Stimulated activated CD8-positive, alpha-beta memory T cell treated with anti-CD3 and anti-CD28 coated beads, Interleukin-15, amount 100 ng/mL, for 24 hours (primary cell): ENCODE measurements at places on chromosomes 5 and 9.

DNA sequence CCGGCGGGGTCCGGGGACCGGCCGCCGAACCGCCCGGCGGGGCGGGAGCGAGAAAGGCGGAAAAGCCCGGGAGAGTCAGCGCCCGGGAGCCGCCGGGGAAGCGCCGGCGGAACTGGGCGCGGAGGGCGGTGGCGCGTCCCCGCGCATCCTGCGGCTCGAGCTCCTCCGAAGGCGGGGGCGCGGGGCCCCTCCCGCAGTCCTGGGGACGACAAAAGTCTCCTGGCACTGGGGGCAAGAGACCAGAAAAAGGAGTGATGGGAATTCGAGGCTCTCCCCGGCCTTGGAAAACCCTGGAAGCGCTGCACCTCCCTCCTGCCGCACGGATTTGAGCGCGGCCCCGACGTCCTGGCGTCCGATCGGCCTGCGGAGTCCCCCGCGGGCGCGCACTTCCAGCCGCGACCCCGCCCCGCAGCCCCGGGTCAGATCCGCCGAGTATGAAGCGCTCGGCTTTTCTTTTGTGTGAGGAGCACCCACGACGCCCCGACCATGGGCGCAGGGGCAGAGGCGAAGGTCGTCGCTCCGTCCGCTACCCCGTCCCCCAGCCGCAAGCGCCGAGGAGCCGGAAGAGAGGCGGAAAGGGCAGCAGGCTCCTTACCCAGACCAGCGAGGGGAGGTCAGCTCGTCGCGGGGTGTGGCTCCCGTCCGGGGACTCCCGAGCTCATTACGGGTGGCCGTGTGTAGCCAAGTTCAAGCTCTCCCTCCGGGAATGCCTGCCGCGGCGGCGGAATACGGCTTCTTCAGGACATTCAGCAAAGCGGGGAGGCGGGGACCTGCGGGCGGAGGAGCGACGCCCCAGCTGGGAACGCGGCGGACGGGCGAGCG, at the start of gene EPB41L4A:
TSS of gene EPB41L4A (minus strand) at position 114 of the 822 bp plus-strand sequence. CDS start 238 bp downstream, outside the sequence.
- DNase-seq = no peak

DNA sequence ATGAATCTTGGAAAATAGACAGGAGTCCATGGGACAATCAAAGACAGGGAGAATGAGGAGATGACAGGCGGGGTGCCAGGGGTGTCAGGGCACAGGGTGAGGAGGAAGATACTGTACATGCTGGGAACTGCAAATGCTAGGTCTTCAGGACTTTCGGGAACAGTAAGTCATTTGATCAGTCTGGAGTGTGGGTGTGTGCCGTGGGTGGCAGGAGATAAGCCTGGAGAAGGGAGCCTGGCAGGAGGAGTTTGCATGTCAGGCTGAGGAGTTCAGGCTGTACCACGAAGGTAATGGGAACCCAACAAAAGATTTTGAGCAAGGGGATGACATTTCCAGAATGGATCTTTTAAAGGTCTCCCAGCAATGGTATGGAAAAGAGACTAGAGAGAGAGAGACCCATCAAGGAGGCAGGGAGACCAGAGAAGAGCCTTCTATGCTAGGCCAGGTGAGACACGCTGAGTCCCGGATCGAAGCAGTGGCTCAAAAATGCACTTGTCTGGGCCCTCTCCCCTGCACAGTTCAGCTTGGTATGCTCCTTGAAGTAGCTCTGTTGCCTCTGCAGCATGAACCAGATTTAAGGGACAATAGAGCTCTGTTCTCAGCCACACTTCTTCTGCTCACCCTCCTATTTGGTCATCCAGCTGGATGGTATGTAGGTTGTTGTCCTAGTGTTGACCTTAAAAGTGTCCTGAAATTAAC, 77.0 kb upstream of the FER start:
- DNase-seq = no peak

- DNase-seq = no peak
Observed at GRCh38 chr9:72474676-72475075, 46.7 kb upstream of the TMC1 start.

GRCh38 chr9:106423575-106423974, 439.4 kb upstream of the ZNF462 start:
- no peak for DNase-seq

DNA sequence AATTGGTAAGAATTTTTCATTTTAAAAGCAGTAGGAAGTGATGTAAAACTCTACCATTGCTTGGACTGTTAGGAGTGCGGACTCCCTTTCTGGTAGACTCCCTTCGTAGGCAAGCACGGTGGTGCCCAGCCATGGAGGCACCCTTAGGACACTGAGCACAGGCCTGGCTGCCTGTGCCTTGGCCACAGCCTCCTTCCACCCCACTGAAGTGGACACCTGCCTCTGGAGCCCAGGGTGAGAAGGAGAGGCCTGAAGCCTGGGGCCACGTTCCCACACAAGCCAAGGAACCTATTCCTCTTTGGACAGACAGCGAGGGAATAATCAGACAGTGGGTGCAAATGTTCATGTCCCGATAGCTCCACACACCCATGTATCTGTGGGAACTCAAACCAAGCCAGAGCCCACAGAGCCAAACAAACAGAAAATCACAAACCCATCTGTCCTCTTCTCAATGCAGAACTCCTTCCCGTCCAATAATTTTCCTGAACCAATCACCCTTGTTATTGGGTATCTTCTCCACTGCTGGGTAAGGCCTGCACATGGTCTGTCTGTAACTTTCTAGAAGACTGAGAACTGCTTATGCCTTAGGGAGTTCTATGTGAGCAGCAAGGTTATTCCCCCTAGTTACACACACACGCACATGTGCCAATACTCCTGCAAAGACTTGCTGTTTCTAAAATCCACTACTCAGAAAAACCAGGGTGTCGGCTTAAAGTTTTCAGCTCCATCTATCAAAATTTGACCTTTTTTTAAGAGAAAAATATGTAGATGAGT, 45.2 kb downstream of the UBE2QL1 start:
- no peak for DNase-seq

DNA sequence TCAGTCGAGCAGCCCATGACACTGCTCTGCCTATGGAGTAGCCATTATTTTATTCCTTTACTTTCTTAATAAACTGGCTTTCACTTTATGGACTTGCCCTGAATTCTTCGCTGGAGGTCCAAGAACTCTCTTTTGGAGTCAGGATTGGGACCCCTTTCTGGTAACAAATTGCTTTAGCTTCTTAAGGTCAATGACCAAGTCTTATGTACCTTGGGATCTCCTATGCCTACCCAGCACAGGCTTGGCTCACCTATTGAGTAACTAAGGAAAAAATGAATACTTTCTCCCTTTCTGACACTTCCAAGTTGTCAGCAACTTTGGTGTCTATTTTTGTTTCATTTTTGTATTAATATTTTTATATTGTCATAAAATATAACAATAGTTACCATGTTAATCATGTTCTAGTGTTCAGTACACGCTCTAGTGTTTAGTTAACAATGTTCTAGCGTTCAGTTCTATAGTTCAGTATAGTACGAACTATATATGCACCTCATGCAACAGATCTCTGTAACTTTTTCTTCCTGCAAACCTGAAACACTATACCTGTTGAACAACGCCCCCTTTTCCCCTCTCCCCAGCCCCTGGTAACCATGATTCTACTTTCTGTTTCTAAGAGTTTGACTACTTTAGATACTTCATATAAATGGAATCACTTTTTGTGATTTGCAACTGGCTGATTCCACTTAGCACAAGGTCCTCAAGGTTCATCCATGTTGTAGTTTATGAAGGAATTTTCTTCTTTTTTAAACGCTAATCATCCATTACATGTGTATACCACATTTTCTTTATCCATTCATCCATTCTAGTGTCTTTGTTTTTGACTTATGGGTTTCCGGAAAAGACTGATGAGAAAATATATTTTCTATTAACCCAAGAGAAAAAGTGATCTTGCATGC, 1.8 kb upstream of the RHOBTB3 start:
- DNase-seq = no peak

DNA sequence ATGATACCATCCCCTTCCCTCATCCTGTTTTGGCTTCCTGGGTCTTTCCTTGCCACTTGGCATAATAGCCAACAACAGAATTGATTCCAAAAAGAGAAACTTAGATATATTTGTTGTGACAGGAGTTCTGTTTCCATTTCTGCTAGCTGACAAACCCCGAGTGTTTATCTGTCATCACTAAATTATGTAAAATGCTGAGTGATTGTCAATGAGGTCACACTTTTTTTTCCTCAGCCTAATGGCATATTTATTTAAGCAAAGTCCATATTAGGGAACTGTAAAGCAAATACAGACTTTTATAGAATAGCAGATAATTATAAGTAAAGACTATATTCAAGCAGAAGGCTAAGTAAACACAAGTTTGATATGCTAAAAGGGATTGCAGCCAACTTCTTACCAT, 64.0 kb downstream of the RGS7BP start:
- DNase-seq = no peak

GRCh38 chr9:136052991-136053756, 41.9 kb downstream of the NACC2 start:
- no peak for DNase-seq

DNA sequence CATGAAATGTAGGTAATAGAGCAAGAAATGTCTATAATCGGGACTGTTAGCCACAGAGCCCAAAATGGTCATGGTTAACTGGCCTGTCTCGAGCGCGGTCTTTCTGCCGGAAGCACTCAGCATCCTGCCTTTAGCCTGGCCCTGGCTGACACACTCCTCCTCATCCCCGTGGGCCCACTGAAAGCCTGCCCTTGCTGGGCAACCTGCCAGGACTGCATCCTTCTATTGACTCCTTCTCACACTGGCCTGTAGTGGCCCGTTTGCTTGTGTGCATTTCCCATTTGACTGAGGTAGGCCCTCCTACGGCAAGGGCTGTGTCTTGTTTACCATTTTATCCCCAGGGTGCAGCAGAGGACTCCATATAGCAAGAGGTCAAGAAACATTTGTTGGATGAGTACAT, 215.7 kb downstream of the ATPSCKMT start:
- DNase-seq = no peak

DNA sequence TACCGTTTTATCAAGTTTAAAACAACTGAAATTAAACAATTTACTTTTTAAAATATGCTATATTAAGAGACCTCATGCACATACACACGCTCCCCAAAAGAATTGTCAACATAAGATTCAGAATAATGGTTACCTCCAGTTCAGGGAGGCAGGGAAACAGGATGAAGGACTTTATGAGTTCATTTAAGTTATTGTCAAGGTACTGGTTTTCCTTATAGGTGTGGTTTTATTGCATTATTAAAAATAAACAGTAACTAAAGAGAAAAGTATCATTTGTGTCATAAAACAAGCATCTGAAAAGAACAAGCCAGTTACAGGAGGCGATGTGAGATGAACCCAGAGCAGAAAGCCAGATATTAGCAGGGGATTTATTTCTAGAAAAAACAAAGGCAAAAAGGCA, 2376.7 kb downstream of the MAT2B start:
- no peak for DNase-seq
